ENCODE measurements at places on chromosomes 5 and 9.

DNA sequence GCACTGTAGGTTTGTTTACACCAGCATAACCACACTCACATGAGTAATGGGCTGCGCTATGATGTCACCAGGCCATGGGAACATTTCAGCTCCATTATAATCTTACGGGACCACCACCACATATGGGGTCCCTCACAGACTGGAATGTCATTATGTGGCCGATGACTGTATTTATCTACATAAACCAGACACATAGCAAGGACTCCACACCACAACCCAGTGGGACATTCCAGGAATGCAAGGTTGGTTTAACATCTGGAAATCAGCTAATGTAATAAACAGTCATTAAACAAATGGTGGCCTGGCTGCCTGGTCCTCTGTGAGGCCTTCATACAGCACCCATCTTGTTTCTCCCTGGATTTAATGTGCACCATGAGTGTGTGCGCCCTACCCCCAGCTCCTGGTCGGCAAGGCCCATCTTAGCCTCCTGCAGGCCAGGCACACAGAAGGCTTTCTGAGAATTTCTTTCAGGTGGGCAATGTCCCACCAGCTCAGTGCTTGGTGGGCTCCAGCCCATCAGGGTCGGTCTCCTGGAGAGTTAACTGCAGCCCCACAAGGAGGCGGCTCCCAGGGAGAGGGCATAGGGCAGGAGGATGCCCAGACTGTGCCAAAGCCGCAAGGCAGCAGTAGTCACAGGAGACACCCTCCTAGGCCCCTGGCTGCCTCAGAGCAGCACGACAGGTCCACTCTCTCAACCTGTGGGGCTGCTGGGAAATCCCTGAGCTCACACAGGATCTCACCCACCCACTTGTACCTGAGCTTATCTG, 35.9 kb upstream of the SARDH start:
- no peak for DNase-seq

GRCh38 chr5:107293541-107294210, 377.1 kb downstream of the EFNA5 start:
- no peak for DNase-seq

DNA sequence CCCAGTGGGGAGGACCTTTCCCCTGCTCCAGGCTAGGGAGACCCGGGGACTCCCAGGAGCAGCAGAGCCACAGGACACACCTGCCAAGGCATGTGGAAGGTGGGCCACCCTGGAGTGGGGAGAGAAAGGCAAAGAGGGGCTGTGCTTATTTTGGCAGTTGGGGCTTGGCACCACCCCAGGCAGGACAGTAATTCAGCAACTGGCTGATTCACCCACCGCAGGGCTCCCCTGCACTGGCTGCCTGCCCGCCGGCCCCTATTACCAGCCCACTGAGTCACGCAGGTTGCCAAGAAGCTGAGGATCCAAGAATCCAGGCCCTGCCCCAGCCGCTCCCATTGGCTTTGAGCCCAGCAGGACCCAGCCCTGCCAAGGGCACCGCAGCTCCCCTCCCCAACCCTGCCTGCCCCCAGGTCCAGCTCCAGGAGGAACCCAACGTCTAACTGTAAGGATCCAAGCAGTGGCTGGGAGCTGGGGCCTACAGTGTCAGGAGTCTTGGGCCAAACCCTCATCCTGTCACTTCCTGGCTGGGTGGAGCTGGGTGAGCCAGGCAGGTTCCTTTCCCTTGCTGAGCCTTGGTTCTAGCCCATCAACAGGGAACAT, 14.2 kb upstream of the RALGDS start:
- DNase-seq: no peak

DNA sequence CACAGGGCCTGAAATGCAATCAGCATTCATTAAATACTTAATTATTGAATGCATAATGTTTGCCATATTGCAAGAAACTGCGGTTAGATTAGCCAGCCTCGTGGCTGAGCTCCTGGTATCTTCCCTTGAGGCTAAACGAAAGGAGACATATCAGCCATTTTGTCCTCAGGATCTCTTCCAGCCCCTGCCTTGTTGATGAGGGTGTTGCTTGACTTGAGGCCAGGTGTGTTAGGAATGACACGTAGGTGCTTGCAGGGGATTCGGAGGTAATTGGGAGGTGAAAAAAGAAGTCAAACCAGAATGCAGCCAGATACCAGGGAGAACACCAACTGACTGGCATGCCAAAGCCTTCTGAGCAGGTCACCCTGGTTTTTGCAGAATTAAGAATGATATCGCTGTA, 12.5 kb downstream of the SH3RF2 start:
- no peak for DNase-seq

- no peak for DNase-seq
Observed at GRCh38 chr5:148791696-148792095, 34.7 kb upstream of the ADRB2 start.

DNA sequence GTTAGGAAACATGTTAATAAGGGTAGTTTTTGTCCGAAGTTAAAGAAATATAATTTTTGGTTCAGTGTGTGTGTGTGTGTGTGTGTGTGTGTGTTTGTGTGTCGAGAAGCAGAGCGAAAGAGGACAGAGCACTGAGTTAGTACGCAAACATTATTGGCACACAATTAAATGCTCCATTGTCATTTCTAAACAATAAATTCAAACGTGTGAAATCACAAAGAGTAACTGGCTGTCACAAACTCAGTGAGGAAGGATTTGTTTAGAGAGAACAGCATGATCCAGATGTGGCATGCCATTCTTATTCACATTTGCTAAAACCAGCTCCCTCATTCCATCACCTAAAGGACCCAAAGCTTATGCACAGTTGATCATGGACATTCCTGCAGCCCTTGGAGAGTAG, 970.8 kb downstream of the DTWD2 start:
- no peak for DNase-seq

DNA sequence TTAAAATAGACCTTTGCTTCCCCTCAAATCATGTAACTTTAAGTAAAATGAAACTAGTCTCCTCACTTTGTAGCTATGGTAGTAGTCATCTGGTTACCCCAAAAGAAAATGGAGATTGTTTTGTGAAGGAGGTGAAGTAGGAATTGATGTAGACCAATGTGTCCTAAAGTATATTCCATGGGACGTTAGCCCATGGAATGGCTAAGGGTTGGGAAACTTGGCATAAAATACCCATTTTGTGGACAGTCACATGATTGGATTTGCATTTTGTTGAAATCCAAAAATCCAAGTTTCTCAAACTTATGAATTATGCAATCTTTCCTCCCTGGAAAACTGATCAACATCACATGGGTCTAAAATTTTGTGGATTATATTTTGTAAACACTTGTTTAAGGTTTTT, 290.6 kb downstream of the OSTF1 start:
- DNase-seq: no peak

- DNase-seq: no peak
Observed at GRCh38 chr9:113516840-113517577, 53.5 kb downstream of the RGS3 start.

DNA sequence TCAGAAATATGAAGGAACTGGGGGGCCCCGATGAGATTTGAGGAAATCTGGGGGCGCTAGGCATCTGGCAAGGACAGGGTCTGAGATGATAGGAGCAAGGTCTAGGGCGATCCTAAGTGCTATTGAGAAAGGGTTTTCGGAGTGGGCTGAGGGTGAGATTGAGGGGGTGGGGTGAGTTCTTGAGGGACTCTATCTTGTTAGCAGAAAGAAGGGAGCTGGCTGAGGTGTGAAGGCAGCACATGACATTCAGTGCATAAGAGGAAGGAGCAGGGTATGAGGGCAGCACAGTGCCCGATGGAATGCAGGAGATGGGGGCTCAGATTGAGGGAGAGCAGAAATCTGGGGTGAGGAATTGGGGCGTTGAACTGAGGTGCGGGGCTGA, 640 bp downstream of the TRIM32 start:
- DNase-seq: no peak

- no peak for DNase-seq
Observed at GRCh38 chr5:41600731-41601130, 90.3 kb upstream of the PLCXD3 start.

GRCh38 chr9:126173401-126173800, 153.2 kb upstream of the MVB12B start:
- DNase-seq: no peak

DNA sequence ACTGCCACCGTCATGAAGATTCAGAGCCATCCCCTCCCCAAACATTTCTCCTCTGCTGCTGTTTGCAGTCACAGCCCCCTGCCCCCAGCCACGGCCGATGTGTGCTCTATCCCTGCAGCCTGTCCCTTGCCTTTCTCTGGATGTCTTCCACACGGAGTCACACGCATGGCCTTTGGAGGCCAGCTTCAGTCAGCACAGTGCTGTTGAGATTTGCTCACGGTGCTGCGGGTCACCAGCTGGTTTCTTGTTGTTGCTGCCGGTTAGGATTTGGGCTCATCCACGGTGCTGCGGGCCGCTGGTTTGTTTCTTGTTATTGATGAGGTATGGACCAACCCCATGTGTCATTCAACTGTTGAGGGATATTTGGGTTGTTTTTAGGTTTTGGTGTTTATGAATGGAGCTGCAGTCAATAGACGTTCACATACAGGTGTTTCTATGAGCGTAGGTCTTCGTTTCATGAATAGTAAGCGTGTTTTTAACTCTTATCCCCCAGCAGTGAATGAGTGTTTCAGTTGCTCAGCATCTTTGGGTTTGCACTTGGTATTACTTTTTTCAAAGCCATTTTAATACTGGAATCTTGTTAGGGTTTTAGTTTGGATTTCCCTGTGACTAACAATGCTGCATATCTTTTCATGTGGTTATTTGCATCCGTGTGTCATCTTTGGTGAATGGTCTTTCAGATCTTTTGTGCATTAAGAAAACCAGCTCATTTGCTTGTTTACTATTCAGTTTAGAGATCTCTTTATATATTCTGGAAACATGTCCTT, 57.6 kb downstream of the AHRR start:
- DNase-seq: no peak

DNA sequence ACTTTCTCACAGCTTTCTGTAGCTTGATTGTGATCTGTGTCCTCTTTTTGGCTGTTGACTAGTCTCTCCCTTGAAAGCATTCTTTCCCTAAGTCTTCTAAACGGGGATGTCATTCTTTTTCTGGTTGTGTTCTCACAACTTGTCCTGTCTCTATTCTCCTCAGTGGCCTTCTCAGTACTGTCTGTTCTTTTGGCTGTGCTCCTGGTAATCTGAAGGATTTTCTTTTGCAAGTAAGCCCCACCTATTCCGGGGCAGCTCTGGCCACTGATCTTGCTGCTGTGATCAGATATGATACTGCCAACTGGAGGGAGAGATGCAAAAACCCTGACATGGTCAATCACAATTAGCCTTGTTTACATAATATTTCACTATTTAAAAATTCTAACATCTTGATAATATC, 172.2 kb downstream of the CDC42SE2 start:
- DNase-seq: no peak

DNA sequence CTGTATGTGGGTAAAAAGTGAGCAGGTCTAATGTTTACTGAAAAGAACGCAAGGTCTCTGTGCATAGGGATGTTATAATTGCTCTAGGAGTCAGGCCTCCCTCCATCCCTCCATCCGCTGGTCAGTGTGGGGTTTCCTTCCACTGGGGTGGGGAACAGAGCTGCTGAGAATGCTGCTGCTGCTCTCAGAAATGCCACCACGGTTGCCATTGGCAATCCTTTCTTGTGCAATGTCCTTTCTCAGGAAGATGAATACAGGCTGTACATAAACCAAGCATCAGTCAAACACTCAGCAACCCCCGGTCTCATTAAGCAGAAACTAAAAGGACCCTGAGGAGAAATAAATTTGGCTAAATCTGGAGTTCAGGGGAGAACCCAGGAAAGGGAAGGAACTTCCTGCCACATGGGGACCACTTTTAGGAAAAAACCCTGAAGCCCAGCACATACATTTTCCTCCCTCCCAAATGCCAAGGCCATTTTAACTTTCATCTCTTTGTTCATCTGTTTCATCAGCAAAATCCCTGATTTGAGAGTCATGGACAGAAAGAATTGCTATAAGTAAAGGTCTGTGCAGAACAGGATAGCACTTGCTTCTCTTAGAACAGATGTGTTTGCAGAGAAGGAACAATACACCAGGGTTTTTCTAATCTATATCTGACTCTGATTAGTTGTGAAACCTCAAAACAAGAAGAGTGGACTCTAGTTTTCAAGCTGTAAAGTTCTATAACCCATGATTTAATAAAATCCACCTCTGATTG, 70.4 kb upstream of the SLC1A3 start:
- DNase-seq: no peak

- no peak for DNase-seq
Observed at GRCh38 chr5:149141957-149142851, 911 bp downstream of the ABLIM3 start.

- DNase-seq: no peak
Observed at GRCh38 chr5:74433896-74434829, 206.4 kb downstream of the ENC1 start.

GRCh38 chr9:35976726-35977125, 18.8 kb upstream of the OR2S2 start:
- no peak for DNase-seq

DNA sequence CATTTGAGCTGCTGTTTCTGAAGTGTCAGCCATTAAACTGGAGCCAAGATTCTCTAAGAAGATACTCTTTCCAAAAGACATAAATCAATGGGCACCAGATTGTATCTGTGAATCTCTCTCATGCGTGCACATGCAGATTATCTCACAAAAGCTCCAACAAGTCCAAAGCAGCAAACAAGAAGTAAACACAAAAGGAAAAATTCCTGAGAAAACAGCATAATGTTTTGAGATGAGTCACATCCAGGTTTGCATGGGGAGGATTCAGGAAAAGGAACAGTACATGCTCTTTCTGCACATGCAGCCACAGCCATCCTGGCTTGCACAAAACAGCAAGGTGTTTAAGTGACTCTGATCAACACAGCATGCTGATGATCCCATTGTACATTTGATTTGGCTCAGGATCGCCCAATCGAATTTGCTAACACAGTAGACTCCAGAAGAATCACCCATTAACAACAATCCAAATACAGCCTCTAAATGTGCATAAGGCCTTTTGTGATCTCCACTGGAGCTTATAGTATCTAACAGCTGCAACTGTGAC, 143.1 kb downstream of the ELAVL2 start:
- no peak for DNase-seq

DNA sequence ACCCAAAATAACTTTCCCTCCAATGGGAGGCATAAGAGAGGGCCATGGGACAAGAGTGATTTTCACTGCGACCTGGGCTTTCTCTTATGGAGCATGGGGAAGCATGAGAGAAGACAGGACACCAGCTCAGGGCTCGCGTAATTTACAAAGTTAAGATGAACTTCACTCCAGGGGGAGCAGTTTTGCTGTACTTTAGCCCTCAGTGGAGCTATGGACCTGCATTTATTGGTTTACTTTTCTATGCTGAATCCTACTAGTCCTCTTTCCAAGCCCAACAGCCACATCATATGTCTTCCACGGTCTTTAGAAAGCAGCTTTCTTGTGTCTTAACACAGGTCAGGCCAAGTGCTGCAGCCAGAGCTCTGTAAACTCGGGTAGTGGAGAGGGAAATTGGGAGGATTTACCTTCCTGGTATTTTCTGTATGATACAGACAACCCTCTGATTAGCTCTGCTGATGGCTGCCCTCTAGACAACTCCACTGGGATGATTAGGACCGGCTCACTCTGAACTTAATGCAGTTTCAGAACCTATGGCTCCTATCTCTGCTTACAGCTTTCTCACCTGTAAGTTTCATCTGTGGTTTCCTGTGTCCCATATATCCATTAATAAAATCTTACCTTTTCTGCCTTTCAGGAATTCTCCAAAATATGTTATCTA, 581.0 kb upstream of the RORB start:
- no peak for DNase-seq

GRCh38 chr5:51657340-51658240, 274.3 kb downstream of the ISL1 start:
- no peak for DNase-seq

- no peak for DNase-seq
Observed at GRCh38 chr9:77514886-77515711, 133.0 kb downstream of the GNA14 start.

- no peak for DNase-seq
Observed at GRCh38 chr5:154740957-154741356, 14.2 kb upstream of the LARP1 start.

GRCh38 chr9:136644593-136645351, 17.9 kb upstream of the EGFL7 start:
- DNase-seq: no peak
